ENCODE measurements at places on chromosomes 16 and 17. TPM values are rescaled to one million over a fixed set of nuclear protein-coding genes. Genes with fewer than 3 reads are reported as not detected.

- peak; percentile 60 for DNase-seq
- H3K4me1 ChIP-seq = peaks cover 16% of the 10 kb centered on the region
- no peak overlapping the region for H3K4me3 ChIP-seq
- no peak overlapping the region for H3K27ac ChIP-seq
- H3K27me3 ChIP-seq = peaks cover 19% of the 10 kb centered on the region
- no peaks in the 10 kb centered on the region for H3K36me3 ChIP-seq
Measured at GRCh38 chr17:8005967-8006730, 3.7 kb downstream of the GUCY2D start.

- H3K27me3 ChIP-seq = peaks cover 46% of the 10 kb centered on the region
- no peaks in the 10 kb centered on the region for H3K36me3 ChIP-seq
- no peaks in the 10 kb centered on the region for H3K4me1 ChIP-seq
Measured at GRCh38 chr17:31391496-31391949, at the start of gene RAB11FIP4. TSS of gene RAB11FIP4 (plus strand) at chr17:31391675. CDS start at chr17:31391853, 178 bp downstream.

GRCh38 chr16:4317532-4318450 lies 1.9 kb downstream of the GLIS2 start:
- peak overlapping the region; percentile 60 for H3K27ac ChIP-seq
- peak; percentile 93 for DNase-seq
- H3K27me3 ChIP-seq = no peaks in the 10 kb centered on the region
- H3K4me3 ChIP-seq = peak overlapping the region; percentile 89
- H3K4me1 ChIP-seq = peaks cover 40% of the 10 kb centered on the region

- DNase-seq = peak; percentile 36
- no peaks in the 10 kb centered on the region for H3K27me3 ChIP-seq
- H3K4me3 ChIP-seq = no peak overlapping the region
- H3K36me3 ChIP-seq = no peaks in the 10 kb centered on the region
- H3K27ac ChIP-seq = no peak overlapping the region
Measured at GRCh38 chr17:351449-351738, 1.2 kb downstream of the RPH3AL start.

HSD17B2 gene
- not detected for total RNA-seq

ARL5C gene
- total RNA-seq = not detected
